Tibial nerve (tissue), 4 donors: ENCODE measurements at places on chromosomes 13 and 19. TPM values are rescaled to one million over a fixed set of nuclear protein-coding genes. Genes with fewer than 3 reads are reported as not detected.
A peak's percentile ranks its signal among the peaks of the same experiment; 100 is the strongest.

Gene CLEC4G
- total RNA-seq: 0.59 TPM

Gene ANKRD10
- total RNA-seq: 200 TPM

Gene DYRK1B
- 13.4 TPM for total RNA-seq

DNA sequence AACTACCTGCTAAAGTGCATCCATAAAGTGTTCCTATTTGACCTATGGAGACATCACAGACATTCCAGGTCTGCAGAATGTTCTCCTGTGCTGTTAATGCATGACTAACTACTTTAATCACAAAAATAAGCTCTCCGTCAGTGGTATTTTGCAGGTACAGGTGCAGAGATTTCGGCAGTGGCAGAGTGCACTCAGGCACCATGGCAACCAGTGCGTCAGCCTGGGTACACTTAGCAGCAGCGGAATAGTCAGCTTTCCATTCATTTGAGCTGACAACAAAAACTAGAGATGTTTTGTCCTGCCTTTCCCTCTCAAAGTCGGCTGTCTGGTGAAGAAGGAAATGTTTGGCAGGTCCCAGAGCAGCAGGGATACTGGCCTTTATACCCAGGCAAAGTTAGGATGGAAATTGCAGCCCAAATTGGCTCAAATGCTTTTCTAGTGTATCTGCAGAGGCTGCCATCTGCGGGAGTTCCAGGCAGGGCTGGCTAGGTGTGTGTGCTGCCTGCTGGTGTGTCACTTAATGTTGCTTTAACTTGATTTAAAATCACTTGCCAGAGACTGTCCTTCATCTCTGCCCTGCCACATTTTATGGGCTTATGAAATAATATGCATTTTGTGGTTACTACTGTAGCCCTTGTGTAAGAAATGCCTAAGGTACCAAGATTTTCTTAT lies 195.8 kb downstream of the RAP2A start:
- H3K27me3 ChIP-seq: no peaks in the 10 kb centered on the region
- H3K4me3 ChIP-seq: no peak overlapping the region
- no peak for DNase-seq
- H3K36me3 ChIP-seq: no peaks in the 10 kb centered on the region
- peaks cover 7% of the 10 kb centered on the region for H3K4me1 ChIP-seq
- no peak overlapping the region for H3K27ac ChIP-seq

- H3K36me3 ChIP-seq: no peaks in the 10 kb centered on the region
- H3K27me3 ChIP-seq: no peaks in the 10 kb centered on the region
- H3K4me3 ChIP-seq: no peak overlapping the region
Measured at GRCh38 chr19:28290963-28291657, 921.8 kb downstream of the UQCRFS1 start.

- H3K27ac ChIP-seq: no peak overlapping the region
- H3K27me3 ChIP-seq: no peaks in the 10 kb centered on the region
- H3K4me1 ChIP-seq: no peaks in the 10 kb centered on the region
- H3K4me3 ChIP-seq: no peak overlapping the region
Measured at GRCh38 chr13:97068151-97068550, 73.9 kb upstream of the OXGR1 start.

- H3K36me3 ChIP-seq: no peaks in the 10 kb centered on the region
- no peak overlapping the region for H3K4me3 ChIP-seq
- no peak overlapping the region for H3K27ac ChIP-seq
- H3K4me1 ChIP-seq: no peaks in the 10 kb centered on the region
Measured at GRCh38 chr13:71786875-71787274, 80.1 kb downstream of the DACH1 start.

DNA sequence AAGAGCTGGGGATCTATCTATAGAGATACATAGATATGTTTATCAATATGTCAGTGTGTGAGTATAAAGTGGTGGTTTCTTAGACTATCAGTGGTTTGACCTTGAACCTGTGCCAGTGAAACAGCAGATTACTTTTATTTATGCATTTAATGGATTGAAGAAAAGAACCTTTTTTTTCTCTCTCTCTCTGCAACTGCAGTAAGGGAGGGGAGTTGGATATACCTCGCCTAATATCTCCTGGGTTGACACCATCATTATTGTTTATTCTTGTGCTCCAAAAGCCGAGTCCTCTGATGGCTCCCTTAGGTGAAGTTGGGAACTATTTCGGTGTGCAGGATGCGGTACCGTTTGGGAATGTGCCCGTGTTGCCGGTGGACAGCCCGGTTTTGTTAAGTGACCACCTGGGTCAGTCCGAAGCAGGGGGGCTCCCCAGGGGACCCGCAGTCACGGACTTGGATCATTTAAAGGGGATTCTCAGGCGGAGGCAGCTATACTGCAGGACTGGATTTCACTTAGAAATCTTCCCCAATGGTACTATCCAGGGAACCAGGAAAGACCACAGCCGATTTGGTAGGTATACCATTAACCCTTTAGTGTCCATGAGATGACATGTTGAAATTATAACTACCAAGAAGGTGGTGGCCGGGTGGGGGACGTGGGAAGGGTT lies 880 bp downstream of the FGF9 start:
- H3K4me3 ChIP-seq: peak overlapping the region; percentile 74
- H3K27ac ChIP-seq: no peak overlapping the region
- peaks cover 37% of the 10 kb centered on the region for H3K4me1 ChIP-seq
- no peaks in the 10 kb centered on the region for H3K27me3 ChIP-seq
- DNase-seq: no peak

DNA sequence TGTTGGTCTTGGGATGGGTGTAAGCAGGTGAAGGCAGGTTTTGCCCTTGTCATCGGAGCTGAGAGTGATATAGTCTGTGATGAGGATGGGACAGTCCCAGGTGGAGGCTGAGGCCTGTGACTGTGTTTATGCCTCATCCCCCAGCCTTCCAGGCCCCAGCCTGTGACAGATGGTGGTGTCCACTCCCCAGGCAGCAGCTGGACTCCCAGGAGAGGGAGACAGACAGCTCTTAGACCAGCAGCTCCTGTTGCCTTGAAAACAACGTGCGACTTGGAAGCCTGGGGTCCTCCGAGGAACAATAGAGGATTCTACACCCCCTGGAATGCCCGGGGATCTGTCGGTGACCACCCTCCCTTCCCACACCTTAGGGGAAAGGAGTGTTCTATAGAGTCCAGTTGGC lies 63.8 kb downstream of the CHST8 start:
- H3K4me1 ChIP-seq: no peaks in the 10 kb centered on the region
- no peak for DNase-seq
- H3K4me3 ChIP-seq: no peak overlapping the region
- peaks cover 28% of the 10 kb centered on the region for H3K27me3 ChIP-seq

DNA sequence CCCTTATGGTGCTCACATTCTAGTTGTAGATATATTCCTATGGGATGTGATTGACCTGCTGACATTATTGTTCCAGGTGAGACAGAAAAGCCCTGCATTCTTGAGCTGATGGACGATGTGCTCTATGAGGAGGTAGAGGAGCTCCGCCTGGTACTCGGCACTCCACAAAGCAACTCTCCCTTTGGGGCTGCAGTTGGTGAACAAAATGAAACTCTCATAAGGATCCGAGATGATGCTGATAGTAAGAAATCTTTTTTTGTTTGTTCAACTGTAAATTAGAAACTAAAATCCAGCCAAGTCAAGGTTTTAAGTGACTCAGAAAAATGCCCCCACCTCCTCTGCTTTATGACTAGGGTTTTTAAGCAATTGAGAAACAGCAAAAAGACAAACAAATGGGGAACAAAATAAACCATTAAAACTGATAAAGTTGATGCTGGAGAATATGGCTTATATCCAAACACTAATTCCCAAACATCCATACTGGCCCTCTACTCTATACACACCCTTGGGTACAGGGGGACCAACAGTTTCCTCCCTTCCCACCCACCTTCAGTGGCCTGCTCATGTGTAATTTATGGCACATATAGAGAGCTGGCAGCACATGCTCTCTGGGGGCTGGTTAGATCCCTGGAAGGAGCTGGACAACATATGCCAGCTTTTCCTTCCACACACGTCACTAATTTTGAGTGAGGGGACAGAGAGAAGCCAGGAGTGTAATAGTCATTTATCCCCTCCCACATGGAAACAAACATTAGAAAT lies 139.6 kb downstream of the STOML3 start:
- H3K27me3 ChIP-seq: no peaks in the 10 kb centered on the region
- no peaks in the 10 kb centered on the region for H3K4me1 ChIP-seq
- H3K27ac ChIP-seq: no peak overlapping the region
- H3K4me3 ChIP-seq: no peak overlapping the region
- no peaks in the 10 kb centered on the region for H3K36me3 ChIP-seq
- DNase-seq: no peak
